ENCODE measurements at places on chromosomes 3 and 15.

DNA sequence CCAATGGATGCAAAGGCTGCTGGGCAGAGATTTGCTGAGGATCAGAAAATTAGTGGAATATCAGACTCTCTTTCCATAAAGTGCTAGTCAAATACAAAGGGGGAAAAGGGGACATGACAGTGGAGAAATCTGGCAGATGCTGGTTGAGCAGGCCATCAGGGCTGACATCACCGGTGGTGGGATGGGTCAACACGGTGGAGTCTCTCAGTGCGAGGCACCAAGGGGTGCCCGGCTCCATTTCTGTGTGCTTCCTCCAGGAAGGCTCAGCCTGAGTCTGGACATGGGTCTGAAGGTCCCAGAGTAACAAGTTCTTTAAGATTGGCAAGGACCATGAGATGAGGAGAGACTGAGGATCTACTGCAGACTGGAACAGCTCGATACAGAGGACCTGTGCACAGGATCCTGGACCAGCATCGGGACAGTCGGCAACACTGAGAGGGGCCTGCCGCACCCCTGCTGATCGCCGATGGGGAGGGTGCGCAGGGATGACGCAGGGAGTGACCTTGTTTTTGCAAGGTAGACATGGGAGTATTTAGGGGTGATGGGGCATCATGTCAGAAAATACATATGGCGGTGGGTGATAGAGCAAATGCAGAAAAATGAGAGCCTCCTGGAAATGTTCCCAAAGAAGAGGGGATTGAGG lies 92.7 kb downstream of the SEC22A start:
- DNase-seq: no peak

GRCh38 chr3:53181024-53181371 lies 20.0 kb downstream of the PRKCD start:
- no peak for DNase-seq

- DNase-seq: no peak
These were observed 197.3 kb downstream of the OPA1 start for GRCh38 chr3:193790086-193790990.

DNA sequence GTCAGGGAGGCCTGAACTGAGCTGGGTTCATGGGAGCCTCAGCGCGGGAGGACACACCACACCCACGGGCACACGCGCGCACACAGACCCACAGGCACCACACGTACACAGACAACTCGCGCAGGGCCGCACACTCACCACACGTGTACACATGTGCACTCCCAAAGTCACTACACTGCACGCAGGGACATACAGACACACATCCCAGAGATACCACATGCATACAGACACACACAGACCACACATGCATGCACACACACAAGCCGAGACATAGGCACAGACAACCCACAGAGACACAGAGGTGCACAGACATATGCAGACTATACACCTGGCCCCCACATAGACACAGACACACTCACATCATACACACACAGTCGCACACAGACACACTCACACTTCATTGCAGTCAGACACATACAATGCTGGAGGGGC lies 1.1 kb upstream of the MGLL start:
- DNase-seq: no peak

- DNase-seq: no peak
These were observed 81.0 kb downstream of the FBXL2 start for GRCh38 chr3:33358172-33358781.

DNA sequence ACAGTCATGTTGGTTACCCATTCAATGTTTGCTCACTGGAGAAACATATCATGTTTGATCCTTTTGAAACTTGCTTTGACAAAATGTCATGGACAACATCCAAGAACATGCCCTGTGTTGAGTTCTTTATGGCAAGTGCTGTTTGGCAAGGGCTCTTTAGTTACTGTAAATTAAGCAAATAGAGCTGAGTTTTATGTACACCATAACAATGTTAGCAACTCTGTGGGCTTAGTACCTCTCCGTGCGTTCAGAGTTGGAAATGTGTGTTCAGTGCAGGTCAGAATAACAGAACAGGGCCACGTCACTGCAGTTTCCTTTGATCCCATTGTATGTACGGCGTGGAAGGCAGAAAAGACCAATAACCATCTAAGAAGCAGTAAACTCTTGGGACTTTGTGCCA lies 132.5 kb downstream of the MYRIP start:
- DNase-seq: no peak

DNA sequence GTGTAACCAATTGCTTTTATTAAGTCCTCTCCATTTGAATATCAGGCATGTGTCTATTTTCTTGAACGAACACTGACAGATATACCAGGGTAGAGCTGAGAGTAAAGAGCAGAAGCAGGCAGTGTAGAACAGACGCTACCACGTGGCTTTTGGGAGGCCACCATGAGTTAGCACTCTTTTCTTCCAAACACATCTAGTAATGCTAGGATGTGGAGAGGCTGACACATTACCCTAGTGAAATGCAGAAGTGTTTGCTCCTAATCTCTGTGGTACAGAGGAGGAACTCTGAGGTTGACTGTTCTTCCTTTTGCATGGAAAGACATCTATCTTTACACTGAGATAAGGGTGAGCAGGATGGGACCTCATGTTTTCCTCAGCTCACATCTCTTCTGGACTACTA lies 216.3 kb downstream of the SATB1 start:
- DNase-seq: no peak

DNA sequence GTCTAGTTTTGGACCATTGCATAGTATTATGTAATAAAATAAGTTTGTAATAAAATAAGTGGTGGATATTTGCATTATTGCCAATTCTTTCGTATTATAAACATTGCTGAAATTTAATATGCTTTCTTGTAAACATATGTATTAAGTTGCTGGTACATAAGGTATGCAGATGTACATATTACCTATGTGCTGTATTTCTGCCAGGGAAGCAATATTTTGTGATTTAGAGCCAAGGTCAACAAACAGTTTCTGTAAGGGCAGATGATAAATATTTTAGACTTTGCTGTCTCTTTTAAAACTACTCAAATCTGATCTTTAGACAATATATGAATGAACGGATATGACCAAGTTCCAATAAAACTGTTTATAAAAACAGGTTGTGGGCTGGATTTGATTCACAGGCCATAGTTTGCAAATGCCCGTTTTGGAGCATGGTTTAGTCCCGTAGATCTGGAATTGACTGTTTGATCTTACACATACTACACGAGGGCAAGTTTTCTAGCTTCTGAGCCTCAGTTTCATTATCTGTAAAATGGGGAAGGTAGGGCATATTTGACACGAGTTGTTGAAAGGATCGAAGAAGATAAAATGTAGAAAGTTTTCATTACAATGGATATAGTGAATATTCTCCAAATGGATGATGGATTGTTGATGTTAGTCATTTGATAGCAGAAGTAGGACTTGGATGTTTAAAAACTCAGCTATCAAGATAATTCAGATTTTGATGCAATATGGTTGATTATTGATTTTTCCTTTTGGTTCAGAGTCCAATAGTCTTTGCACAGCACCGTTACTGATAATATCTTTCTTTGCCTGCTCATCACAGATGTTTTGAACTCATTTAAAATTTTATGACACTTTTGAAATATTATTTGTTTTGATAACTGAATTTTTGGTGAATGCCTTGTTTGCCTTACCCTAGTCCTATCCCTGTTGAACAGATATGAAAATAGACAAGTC lies 394.6 kb downstream of the FEZF2 start:
- DNase-seq: no peak

DNA sequence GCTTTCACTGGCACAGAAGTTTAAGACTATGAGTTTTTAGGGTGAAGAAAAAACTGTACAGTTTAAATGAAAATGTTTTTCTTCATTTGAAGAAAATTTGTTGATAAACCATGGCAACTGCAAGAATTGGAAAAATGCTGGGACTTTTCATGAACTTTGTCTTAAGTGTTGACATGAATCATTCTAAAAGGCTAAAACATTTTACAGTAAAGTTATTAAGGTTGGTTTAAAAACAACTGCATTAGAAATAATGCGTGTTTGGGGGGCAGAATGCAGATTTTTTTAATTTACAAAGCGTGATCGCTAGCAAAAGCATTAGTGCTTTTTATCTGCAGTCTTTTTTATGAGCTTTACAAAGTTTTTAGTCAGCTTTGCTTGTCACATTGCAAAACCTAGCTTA lies 601.9 kb upstream of the TGFBR2 start:
- DNase-seq: no peak

DNA sequence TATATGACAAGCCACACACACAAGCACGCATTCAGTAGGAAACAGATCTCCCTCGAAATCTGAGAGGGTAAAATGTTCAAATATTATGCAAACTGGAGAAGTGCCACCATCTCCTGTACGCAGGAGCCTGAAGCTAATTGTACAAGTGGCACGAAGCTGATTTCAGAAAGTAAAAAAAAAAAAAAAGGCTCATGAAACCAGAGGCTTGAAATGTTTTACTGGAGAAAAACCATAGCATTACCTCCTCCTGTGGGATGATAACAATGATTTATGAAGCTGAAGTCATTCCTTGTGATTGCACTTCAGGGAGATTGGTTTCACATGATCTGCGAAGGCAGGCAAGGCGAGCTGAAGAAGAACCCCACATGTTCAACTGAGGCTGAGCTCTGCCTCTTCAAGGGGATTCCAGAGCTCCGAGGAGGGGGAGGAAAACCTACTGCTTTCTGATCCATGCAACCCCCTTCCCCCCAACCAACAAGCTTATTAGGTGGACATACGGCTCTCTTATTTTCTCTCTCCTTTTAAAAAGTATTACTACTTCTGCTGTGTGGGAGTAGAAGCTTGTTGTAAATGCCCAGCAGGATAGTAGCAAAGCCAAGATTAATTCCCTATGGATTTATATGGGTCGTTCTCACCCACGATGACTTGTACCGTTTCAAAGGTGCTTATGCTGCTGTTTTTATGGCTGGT lies 101.1 kb downstream of the GREM1 start:
- DNase-seq: no peak

GRCh38 chr15:98727115-98728040 lies 79.0 kb downstream of the IGF1R start:
- DNase-seq: no peak

GRCh38 chr3:97235611-97236315 lies 421.4 kb downstream of the EPHA6 start:
- no peak for DNase-seq

DNA sequence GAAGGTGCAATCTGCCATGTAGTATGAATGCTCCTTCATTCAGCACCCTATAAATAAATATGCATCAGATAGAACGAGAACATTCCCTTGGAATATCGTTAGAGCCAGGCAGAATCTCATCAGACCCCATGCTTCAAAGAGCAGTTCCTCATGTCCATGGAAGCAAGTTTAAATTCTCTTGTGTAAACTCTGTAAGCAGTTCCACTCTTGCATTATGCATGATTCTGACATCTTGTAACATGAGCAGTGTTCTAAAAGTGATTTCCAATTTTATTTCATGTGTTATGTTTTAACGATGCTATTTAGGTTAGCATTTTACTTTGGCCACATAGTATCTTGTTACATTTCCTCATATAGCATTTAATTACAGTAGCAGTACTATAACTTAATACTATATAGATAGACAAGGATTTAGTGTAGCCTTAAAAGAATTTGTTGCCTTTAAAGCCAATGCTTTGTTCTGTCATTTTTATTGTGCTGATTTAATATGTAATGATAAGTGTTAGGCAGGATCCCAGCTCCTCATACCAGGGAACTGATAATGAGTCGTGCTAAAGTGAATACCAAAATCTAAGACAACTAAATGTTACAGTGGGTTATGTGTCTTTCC lies 161.2 kb upstream of the NECTIN3 start:
- no peak for DNase-seq

- DNase-seq: no peak
These were observed 469.9 kb upstream of the CBLB start for GRCh38 chr3:106338582-106339214.

DNA sequence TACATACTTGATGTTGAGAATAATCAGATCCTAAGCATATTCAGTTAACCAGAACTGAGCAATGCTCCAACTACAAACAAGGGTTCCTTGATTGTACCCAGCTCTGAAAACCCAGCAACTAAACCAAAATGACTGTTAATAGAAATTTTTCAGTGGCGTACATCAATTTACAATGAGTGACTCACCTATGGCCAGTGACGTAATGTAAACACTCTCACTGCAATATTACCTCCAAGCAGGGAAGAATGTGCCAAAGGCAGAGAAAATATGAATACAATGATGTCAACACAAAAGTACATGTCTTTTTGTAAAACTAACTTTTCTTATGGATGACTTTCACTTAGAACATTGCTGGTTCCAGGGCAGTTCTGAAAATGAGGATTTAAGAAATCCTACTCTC lies 611.3 kb downstream of the EDEM1 start:
- DNase-seq: no peak

- DNase-seq: no peak
These were observed at the start of gene LRRN1 for GRCh38 chr3:3799173-3800079. Gene LRRN1, plus strand, starts transcription at chr3:3799431. Its CDS starts 45,211 bp downstream, at chr3:3844642.

DNA sequence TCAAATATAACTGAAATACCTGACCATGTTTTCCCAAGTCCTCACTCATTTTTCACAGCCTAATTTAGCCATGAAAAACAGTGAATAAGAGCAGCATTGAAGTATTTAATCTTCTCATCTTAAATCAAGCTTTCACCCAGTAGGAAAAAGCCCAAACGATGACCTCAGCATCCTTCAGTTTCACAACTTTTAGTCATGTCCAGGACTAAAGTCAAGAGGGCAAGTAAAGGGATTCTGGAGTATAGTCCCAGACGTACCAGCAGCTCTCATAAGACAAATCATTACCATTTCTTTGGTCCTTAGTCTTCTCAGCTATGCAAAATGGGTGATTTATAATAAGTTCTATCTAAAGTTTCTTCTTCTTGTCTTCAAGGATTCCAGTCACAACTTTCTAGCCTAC lies 237.3 kb downstream of the IL5RA start:
- DNase-seq: no peak

DNA sequence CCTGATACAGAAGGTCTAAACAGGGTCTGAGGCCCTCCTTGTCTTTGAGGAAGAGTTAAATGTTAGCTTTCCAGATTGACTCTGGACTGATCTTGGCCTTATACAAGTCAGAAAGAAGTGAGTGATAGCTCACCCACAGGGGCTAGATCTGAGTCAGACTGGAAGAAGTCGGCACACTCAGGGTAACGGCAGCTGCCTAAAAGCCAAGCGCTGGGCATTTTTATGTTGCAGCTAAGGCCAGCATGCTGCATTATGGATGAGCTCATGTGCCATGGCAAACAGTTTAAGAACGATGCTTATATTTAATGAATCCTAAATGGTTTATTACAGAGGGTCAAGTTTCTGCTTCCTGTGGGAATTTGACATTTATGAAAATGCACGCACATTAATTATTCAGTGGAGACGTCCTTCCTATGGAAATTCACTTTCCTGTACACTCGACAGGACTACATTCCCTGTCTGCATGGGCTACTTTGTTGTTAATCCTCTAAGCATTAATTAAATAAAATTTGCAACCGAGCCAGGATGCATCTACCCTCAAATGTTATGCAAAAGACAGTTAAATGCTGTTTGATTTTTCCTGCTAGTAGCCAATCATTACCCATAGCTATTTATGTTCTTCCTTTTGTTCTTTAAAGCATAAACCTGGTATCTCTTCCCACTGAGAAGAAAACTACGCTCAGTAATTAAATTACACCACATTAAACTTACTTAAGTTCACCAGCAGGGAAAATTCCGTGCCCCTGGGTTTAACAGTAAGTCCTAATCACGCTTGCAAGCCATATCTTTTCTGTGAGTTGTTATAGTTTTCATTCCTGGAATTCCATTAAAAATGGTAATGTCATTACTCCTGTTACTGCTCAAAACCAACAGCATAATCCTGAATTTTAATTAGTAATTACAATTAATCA lies 762.7 kb upstream of the CFAP20DC start:
- DNase-seq: no peak

GRCh38 chr15:62248277-62248984 lies 83.3 kb upstream of the C2CD4B start:
- DNase-seq: no peak

GRCh38 chr3:126450219-126450618 lies 25.5 kb downstream of the ZXDC start:
- no peak for DNase-seq

GRCh38 chr3:118472586-118472985 lies 562.1 kb downstream of the IGSF11 start:
- no peak for DNase-seq
